ENCODE measurements at places on chromosomes 2 and 18.

GRCh38 chr2:169365029-169365480, 2.7 kb upstream of the LRP2 start:
- no peak for DNase-seq

- DNase-seq: no peak
These were observed 117.8 kb downstream of the PTPRM start for GRCh38 chr18:7684966-7685365.

DNA sequence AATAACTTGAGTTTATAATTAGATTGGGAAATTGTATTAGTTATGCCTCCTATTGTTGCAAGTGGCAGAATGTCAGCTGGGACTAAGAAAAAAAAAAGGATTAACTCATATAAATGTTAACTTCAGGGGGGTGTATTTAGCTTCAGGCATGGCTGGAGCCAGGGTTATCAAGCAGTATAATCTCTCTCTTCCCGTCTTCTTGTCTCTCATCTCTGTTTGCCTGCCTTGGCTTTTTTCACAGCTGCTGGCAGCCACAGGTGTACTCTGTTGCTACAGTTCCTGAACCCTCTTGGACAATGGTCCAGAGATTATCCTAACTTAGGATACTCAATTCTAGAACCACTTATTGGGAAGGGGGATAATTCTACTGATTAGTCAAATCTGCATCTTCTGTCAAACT, 370.7 kb upstream of the MEX3C start:
- no peak for DNase-seq

DNA sequence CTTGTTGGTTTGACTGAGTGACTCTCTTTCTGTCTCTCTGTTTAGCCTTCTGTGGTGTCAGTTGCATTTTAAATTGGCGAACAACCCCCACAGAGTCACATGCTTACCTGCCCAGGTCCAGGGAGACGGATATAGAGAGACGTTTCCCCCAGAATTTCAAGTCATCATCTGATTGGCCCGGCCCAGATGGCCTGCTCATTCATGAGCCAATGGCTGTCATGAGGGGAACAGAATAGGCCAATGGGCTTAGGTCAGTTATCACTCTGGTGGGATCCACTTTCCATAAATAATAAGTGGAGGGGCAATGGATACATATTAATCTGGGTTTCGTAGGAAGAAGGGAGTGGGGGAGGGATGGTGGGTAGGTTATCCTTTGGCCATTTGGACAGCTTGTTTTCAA, 150.0 kb upstream of the SPRED2 start:
- no peak for DNase-seq

DNA sequence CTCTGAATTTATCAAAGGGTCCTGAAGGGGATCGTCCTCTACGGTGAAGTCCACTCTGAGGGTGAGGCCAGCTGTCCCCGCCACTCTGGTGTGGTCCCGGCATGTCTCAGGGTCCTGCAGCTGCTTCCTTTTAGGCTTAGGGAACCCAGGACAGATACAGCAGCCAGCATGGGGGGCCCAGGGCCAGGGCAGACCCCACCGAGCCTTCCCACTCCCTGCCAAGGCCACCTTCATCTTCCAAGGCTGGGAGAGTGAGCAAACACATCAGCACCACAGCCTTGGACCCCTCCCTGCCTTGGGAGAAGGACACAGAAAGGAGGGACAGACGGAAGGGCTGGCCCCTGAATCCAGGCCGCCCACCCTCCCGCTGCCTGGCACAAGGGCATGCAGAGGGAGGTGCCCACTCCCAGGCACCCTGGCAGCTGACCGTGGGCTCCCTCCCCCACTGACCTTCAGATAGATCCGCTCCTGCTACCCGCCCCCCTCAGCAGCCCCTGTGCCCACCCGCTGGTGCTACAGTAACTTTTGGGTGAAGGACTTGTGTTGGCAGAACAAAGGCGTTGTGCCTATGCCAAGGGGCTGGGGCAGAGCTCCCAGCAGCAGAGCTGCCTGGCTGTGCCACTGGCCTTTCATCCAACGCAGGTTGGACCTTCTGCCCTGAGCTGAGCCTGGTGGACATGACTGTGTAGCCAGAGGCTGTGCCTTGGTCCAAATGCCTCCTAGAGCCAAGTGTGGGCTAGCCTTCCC, 7.6 kb downstream of the CYP26B1 start:
- no peak for DNase-seq

DNA sequence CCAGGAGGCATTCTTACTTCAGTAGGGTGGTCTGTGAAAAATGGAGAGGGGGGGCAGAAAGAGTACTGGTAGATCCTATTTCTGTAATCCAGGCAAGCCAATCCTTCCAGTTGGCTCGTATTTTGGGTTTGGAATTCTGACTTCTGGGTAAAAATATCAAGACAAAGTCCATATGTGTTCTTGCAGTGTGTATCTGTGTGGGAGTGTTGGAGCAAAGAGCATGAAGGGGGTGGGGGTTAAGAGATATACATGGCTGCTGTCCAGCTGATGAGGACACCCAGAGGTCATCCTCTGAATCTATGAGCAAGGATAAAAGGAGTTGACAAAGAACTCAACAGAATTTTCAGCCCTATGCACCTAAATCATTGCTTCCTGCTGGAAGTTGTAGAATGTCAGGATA, 375.8 kb upstream of the PIK3C3 start:
- no peak for DNase-seq

DNA sequence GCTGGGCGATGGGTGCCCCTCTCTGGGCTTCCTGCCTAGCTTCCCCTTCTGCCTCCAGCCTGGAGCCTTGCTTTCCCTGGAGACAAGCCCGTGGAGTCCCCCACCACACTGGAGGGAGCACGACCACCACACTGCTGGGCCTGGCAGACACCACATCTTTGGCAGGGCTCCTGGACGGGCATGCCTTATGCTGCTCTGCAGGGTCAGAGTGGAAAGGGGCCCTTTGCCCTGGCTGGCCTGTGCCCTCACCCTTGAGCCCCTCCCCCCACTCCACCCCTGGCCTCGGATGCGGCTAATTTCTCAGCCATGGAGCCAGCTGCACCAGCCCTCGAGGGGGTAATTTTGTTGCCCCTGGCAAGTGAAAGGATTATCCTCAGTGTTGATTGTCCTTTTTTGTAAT, 194.5 kb downstream of the LOXHD1 start:
- DNase-seq: no peak

DNA sequence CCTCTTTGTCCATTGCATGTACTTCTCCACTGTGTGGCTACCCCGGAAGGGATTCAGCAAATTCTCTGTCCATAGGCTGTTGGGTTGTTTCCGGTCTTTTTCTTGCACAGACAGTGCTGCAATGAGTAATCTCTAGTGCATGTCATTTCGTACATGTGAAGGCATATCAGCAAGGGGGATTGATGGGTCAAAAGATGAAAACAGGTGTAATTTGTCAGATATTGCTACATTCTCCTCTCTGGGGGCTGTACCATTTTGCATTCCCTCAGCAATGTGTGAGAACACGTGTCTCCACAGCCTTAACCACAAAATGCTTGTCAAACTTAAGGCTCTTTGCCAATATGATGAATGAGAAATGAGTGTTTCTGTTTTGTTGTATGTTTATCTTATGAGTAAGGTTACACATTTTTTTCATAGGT, 60.5 kb downstream of the KLHL29 start:
- no peak for DNase-seq

DNA sequence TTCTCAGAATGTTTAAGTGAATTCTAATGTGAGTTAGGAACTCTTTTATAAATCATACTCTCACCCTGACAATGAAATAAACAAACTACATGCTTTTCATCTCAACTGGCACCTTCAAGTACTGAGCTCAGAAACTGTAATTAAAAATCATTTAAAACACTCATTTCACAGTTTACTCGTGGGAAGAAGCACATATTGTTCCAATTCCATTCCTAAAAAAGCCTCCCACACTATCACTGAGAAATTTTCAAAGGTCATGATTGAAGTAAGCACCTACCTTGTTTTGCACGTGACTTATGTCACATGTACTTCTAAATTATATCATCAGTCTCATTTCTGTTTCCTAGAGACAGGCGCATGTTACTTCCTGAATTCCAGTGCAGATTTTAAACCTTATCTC, 678.1 kb upstream of the SLC8A1 start:
- no peak for DNase-seq

DNA sequence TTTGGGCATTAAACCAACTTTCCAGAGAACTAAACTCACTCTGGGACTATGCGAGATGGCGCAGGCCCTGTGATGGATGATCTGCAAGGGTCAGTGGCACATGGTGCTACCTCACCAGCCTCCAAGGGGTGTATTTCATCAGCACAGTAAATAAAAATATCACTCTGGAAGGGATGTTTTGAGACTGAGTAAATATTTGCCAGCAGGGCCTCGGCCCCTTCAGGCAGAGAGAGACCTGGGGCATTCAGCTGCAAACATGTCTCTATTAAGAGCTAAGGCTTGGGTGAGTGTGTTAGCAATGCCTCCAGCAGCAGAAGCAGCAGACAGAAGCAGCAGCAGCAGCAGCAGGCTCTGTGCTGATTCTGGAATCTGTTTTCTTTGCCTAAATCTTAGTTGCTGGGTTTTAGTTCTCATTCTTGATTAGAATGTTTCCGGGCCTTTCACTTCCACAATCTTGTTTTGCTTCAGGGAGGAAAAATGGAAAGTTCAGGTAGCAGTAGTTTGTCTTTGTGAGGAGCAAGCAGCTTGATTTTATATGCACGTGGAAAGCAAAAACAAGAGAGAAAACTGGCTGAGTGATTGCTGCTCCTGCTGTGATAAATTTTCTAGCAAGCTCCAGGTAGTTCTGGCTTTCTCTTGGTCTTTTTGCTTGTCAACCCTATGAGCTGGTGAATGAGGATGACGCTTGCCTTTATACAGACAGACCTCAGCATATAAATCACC, 18.6 kb downstream of the ADCYAP1 start:
- no peak for DNase-seq

DNA sequence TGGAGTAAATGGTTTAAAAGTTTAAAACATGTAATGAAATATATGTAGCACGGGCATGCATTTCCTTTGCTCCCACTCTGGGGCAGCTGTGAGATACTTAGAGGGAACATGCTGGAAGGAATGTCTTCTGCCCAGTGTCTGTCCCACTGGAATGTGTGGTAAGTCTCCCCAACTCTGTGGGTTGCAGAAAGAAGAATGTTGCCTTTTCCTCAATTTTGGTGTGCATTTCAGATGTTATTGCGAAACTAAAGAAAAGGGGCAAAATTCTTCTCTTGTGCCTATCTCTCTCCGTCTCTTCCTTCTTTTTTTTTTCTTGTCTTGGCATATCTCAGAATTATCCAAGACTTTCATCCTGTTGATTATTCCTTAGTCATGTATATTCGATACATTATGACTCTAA, 201.1 kb downstream of the SH3RF3 start:
- no peak for DNase-seq

DNA sequence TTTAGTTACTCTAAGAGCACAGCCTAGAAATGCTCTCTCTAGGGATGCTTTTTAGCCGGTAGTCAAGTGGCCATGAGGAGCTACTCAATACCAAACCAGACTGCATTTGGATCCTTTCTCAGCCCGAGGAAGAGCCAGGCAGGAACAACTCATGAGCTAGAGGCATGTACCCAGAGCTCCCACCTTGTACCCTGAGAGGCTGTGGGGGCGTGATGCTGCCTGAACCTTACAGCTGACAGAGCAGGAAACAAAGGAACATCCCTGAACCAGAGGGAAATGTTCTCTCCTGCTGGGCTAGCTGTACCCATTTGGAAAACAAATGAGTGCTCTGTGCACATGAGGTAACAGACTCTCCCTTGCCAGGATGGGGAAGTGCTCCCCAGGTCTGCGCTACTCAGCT, 131.6 kb downstream of the OSR1 start:
- DNase-seq: no peak

DNA sequence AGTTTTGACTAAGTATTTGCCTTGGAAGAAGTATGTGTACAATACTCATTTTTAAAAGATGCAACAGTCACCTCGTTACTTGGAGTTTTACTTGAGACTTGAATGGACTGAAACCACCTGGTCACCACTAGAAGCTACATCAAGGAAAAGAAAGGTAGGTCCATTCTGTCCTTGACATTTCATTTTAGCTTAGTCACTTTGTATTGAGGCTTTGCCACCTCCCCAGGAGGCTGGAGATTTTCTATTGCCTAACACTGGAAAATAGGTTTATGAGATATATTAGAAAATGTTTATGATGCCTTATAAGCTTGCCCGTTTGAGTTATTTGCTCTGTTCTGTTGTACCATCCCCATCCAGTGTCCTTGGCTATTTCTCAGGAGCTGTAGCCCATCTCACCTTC, 107.9 kb upstream of the ETAA1 start:
- no peak for DNase-seq

DNA sequence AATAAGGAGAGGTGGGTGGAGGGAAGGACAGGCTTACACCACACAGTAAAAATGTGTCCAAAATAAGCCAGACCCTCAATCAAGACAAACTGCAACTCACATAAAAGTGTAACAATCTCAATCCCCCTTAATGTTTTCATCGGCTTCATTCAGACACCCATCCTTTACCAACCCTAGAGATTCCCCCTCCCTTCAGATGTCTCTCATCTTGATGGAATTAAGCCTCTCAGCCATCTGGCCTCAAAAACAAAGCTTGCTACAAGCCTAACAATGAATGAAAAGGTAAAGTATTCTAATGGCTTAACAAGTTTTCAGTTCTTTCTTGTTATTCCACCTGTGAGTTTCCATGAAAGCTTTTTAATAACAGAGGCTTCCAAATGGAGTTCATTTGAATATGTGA, 5.2 kb downstream of the RTTN start:
- no peak for DNase-seq

- DNase-seq: no peak
These were observed 37.2 kb upstream of the SLC8A1 start for GRCh38 chr2:40488927-40489677.

GRCh38 chr2:85774126-85774978, 20.6 kb downstream of the ATOH8 start:
- no peak for DNase-seq

DNA sequence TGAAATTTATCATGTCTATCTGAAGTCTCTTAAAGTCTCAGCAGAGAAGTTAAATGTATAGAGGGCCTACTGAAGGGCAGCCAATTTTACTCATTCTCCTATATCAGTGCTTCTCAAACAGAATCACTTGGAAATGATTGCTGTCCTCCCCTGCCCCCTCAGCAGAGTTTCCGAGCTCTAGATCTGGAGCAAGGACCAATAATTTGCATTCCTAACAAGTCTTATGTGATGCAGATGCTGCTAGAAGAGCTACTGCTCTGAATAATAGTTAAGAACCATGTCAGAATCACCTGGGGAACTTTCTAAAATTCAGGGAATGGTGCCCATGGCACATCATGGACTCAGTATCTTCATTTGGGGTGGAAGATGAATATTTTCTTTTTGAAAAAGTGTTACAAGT, 105.6 kb upstream of the EPHA4 start:
- no peak for DNase-seq

DNA sequence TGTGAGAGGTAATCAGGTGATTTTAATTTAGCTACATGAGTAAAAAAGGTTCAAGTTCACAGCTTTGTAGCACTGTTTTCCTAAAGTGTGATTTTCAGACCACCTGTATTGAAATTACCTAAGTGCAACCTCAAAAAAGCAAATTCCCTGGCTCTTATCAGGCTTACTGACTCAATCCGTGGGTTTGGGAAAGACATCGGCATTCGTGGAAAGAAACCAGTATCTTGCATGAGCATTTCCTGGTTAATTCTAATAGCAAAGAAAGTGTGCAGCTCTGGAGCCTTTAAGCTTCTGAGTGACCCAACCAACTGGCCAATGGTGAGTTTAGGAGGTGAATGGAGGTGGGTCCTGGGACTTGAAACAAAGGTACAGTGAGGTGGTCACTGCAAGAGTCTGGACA, 300.9 kb downstream of the NBAS start:
- no peak for DNase-seq
